ENCODE measurements at places on chromosomes 12 and 14.
A peak's percentile ranks its signal among the peaks of the same experiment; 100 is the strongest.

DNA sequence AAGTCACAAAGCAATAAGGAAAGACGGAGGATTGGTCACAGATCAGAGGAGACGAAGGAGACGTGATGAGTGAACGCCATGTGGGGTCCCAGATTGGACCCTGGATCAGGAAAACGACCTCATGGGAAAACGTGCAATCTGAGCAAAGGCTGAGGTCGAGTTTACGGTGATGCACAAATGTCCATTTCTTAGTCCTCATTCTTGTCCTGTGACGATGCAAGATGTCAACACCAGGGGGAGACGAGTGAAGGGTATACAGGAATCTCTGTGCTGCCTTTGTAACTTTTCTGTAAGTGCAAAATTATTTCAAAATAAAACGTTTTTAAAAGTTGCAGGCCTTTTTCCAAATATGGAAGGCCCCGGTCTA lies 329.8 kb downstream of the MED13L start:
- no peak for DNase-seq

DNA sequence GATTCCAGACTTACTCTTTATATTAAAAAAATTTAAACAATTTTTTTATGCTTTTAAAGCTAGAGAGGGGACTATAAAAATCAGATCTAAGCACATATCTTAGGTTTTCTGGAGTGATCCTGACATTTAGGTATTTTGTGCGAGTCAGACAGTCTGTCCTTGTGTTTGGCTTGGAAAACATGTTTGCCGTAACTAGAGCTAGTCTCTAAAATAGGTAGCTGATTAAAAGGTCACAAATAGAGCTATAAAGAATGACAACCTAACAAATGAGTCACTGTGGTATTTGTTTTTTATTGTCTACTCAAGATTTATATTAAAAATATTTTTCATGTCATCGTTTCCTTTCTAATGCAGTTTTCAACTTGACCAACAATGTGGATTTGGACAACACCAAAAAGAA lies 73.4 kb downstream of the MNAT1 start:
- DNase-seq, result no peak

GRCh38 chr12:12744546-12745305 lies 27.6 kb downstream of the CDKN1B start:
- no peak for DNase-seq

DNA sequence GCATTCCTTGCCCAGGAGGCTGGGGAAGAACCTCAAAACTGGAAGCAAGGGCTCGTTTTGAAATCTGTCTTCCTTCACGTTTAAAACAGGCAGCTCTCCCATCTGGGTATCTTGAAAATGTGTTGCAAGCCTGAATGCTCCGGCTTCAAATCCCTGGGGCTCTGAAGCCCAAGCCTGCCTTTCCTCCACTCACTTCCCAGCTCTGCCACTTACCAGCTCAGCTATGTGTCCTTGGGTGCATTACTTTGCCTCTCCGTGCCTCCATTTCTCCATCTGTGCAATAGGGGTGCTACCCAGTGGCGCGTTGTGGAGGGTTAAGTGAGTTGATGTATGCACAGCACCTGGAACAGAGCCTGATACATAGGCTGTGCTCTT lies 97.6 kb downstream of the GCH1 start:
- no peak for DNase-seq

- no peak for DNase-seq
Observed at GRCh38 chr14:25103271-25103670, 53.3 kb upstream of the STXBP6 start.

GRCh38 chr12:25100194-25101091 lies 94.5 kb downstream of the DNAI7 start:
- no peak for DNase-seq

DNA sequence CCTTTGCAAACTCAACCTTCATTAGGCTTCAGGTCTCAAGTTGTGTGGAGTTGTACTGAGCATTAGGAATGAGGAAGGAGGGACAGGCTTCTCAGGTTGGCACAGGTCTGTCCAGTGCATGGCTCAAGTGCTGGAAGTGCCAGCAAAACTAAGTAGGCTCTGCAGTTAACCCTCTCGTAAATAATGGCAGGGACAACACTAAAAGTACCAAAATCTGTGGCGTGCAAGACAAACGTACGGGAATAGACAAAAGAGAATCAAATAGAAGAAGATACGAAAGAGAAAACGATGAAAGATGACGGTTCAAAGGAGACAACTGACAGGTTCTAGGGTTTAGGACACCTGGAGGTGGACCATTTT lies 612 bp downstream of the TRAPPC6B start:
- no peak for DNase-seq

- DNase-seq, result no peak
Observed at GRCh38 chr12:133108150-133108549, 21.9 kb downstream of the ZNF891 start.

DNA sequence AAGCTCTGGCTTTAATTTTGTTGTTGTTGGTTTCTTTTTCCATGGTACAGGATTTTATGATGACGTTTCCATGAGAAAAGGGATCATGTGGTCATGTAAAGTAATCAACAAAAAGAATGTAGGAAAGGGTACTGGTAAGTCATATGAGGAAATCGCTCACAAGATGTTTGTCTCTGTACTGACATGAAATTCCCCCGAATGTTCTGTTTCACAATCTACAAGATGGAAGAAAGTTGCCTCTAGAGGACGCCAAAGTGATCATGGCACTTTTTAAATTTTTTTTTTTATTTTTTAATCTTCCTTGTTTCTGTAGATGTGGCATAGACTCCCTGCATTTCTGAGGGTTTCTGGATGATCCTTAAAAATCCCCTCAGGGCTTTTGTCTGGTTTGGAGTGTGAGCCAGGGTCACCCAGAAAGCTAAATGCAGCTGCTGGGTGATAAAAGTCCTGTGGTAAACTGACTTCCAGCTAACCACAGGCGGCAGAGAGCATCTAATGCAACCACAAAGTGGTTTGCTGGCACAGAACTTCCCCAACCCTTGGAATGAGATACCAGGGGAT lies 393.5 kb downstream of the CCDC91 start:
- no peak for DNase-seq

- DNase-seq, result no peak
Observed at GRCh38 chr12:9347328-9348127, 139.3 kb upstream of the PZP start.

GRCh38 chr14:92273166-92273565 lies 49.8 kb upstream of the SLC24A4 start:
- no peak for DNase-seq

- DNase-seq, result no peak
Observed at GRCh38 chr12:71438670-71439361, 782 bp upstream of the LGR5 start.

- no peak for DNase-seq
Observed at GRCh38 chr14:45377166-45377565, 124.2 kb upstream of the MIS18BP1 start.

DNA sequence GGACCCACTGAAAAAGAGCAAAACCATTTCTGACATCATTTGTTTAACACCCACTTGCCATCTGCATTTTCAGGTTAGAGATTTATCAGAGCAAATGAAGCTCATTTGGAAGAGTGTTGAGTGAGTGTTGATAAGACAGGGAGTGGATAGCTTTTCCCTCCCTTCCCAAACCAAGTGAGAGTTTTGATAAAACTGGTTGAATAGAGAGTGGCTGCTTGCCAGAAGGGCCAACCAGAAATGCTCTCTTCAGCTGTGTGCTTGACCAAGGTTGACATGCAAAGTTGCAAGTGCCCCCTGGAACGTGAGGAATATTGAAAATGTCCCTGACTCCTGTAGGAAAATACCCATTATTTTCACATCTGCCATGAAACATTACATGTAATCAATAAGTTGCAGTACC lies 1487.0 kb upstream of the FLRT2 start:
- no peak for DNase-seq

DNA sequence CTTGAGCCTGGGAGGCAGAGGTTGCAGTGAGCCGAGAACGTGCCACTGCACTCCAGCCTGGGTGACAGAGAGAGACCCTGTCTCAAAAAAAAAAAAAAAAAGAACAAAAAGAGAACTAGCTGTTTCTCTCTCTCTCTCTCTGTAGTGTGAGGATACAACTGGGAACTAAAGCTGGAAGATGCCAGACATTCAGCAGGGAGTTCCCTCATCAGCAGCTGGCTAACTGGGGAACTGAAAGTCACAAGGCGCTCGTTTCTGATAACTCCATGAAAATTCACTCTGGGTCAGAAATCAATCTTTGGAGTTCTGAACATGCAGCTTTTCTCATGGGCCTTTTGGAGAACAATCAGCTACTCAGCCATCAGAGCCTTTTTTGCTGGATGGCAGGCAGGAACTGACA lies 43.5 kb upstream of the MAP1LC3B2 start:
- no peak for DNase-seq

- peak; percentile 55 for DNase-seq
Observed at GRCh38 chr14:65361920-65362319, 50.6 kb upstream of the FUT8 start.

- DNase-seq, result no peak
Observed at GRCh38 chr12:43480591-43480990, 71.4 kb downstream of the ADAMTS20 start.

DNA sequence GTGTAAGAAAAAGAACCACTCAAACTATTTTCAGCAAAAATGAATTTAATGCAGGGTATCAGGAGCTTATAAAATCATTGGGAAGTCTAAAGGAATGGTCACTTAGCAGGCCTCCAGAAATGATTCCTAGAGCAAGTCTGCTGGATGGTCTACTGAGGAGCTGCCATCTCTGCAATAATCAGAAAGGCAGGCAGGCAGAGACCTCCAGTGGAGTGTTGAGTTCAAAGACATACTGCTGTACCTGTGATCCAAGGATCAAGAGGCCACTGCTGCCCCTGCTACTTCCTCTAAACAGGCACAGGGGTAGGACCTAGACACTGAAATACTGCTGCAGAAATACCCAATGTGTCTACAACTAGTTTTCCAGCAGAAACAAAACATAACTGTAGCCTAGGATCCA lies 14.5 kb upstream of the KICS2 start:
- no peak for DNase-seq

GRCh38 chr12:103745962-103746361 lies 95.1 kb downstream of the NT5DC3 start:
- no peak for DNase-seq

GRCh38 chr12:18882690-18883089 lies 144.8 kb downstream of the CAPZA3 start:
- no peak for DNase-seq

- DNase-seq, result no peak
Observed at GRCh38 chr12:100867639-100868393, 73.2 kb downstream of the ANO4 start.

DNA sequence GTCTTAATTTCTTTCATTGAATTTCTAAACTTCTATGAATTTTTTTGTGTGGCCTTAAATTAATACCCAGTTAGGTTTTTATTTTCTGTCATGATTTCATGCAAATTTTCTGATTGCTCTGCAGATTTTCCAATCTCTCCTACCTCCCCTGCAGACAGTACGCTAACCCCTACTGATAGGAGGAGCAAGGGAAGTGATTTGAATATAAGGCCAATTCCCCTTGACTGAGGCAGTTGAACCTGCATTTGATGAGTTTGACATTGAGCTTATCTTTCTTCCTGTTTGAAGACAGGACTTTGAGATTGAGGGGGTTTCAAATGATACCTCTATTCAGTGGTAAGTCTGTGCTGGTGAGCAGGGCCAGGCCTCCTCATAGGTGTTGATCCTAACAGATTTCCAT lies 74.6 kb downstream of the SNAPC1 start:
- DNase-seq, result no peak

DNA sequence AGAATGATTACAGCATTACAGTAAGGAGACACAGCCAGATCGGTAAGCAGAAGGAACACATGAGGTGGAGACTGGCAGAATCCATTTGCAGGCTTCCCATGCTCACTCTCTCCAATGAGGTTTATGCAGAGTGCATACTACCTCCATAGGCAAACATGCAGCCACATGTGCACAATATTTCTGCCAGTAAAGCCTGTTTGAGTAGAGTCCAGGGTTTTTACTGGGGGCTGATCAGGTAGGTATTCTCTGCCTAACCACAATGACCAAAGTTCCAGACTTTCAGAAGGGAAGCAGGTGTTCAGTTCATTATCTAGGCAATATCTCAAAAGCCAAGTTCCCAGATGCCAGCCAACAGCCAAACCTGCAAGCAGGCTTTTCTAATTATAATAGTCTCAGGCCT lies 31.1 kb downstream of the INTS13 start:
- DNase-seq, result no peak

DNA sequence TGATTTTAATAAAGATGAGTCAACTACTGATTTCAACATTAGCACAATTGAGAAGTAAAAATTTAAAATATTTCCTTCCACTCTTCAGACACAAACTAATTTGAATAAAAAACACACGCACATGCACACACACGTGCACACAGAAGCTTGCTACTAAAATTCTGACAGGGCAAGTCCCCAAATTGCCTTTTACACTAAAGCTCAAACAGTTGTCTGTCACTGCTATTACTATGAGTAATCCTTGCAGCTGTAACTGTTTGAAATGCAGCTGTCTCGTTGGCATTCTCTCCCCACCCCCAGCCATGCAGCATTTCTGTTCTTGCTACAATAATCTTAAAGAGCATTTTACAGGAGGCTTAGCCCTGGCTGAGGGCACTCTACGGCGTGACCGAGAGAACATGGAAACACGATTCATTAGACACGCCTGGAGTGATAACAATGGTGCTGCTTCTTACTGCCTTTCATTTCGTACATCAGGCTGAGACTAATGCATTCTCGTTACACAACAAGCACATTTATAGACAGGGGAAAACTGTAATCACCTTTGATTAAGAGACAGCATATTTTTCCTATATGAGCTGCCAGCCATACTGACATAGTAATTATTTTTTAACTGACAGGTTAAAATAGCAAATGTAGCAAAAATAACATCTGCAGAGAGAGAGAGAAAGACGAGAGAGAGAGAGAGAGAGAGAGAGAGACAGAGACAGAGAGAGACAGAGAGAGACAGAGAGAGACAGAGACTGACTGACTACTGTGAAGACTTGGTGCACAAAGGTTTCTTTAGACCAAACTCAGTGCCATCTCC lies 153.8 kb downstream of the MED13L start:
- DNase-seq, result no peak

DNA sequence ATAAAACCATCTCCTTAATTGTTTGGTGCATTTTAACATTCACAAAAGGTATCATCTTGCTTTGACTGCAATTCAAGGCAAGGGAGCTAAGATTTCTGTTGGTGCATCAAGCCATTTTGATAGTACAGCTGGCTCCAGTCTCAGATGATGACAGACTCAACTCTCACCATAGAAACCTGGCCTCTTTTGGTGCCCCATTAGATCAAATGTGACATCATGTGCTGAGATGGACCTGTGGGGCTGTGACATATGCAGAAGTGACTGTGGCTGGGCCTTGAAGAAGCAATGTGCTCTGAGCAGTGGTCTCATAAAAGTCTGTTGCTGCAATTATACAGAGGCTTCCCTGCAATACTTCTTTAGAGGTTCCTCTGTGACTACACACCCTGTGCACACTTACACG lies 88.4 kb downstream of the SLC2A13 start:
- no peak for DNase-seq

GRCh38 chr12:118052324-118053070 lies 8.5 kb downstream of the WSB2 start:
- peak; percentile 79 for DNase-seq

- DNase-seq, result no peak
Observed at GRCh38 chr12:131430158-131430742, 280.6 kb upstream of the SFSWAP start.

GRCh38 chr12:49622501-49623141 lies 740 bp upstream of the PRPF40B start:
- DNase-seq, result peak; percentile 49

Data from Right ventricle myocardium superior (tissue), 1 donor.